ENCODE measurements at places on chromosomes 2 and 18. TPM values are rescaled to one million over a fixed set of nuclear protein-coding genes. Genes with fewer than 3 reads are reported as not detected.

Gene MERTK
- total RNA-seq: 13.2 TPM

DNA sequence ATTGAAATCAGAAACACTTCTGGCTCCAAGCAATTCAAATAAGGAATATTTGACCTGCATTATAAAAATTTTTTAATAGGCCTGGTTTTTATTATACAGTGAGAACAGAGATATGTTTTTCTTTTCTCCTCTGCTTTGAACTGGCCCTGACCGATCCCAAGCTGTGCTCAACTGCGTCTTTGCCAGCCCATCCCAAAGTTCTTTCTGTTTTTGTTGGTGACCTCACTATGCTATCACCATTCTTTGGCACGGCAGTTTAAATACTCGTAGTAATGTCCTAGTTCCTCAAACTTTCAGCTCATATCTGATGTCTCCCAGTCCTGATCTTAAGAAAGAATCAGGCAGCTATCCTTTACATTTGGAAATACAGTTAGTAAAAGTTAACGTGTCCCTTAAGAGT is 42.3 kb upstream of the NETO1 start:
- ATAC-seq: no peak

DNA sequence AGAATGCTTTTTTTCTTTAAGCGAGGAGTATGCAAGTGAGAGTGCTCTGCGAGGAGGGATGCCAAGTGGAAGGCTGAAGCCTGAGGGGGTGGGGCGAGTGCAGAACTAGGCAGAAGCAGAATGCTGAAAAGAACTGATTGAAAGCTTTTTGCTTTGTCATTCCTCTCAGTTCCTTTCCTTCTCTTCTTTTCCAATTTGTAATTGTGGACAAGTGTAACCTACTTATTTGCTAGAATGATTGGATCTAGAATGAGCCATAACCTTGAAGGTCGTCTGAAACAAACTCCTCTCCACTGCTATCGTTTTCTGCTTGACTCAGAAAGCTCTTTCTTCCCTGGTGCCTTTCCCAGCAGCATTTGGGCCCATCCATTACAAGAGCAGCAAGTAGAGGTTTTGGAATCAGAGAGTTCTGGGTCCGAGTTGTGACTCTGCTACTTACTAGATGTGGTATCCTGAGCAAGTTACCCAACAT is 115.3 kb downstream of the METTL8 start:
- no peak for ATAC-seq

DNA sequence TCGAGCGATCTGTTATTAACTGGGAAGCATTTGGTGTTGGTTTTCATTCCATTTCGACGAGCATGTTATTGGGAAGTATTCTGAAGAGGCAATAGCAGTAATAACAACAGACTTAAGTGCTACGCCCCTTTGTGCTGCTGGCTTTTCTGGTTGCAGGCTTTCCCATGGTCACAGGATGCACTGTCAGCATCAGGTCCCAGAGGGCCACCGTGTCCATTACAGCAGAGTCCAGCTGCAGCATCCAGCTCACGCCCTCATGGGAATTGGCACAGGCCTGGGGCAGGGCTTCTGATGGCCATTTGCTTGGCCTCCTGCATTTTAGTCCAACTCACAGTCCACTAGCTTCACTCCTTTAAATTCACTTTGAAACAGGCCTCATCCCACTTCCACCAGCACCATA is 44.4 kb downstream of the BCL2L11 start:
- ATAC-seq: no peak

Gene UGT1A7
- 4.6 TPM for total RNA-seq

- ATAC-seq: no peak
These were observed 23.5 kb downstream of the CCT7 start for GRCh38 chr2:73257425-73258125.

- no peak for ATAC-seq
These were observed 7.8 kb upstream of the FZD7 start for GRCh38 chr2:202025816-202026215.

GRCh38 chr2:224753743-224754540 is 37.8 kb upstream of the CCDC195 start:
- ATAC-seq: peak; percentile 82

Gene IL1RN
- total RNA-seq: 2.8 TPM

Gene RNF152
- 9.4 TPM for total RNA-seq

DNA sequence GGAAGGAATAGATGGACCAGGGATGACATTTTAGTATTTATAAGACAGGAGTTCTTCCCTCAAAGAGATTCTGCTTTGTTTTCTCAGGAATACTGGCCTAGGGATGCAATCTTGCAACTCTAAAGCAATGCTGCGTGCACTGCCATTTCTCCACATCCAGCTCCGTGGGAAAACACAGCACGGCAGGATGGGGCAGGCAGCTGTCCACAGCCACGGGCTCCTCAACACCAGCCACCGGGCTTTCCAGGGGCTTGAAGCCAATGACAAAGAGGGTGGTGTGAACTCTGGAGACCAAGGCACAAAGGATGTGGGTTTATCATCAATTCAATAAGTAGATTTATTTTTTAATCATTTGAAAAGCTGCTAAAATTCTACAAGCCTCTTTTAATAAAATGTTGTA is 49.3 kb downstream of the CABYR start:
- no peak for ATAC-seq

Gene CLEC4F
- total RNA-seq: 1.1 TPM

GRCh38 chr2:239310401-239311061 is 90.3 kb downstream of the HDAC4 start:
- ATAC-seq: no peak

DNA sequence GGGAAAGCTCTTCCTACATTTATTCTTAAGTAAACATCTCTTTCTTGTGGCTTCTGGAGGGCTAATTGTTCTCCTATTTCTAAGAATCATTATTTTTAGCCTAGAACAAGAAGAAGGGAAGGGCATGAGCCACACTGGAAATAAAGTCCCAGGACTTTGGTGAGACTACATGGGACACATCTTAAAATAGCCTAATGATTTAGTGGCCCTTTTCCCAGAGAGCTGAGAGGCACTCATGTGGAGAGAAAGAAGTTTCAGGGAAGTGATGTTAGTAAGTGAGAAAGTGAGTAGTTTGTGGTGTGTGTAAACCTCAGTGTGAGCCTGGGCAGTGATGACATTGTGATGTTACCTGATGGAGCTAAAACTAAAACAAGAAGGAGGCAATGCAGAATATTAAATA is 14.6 kb downstream of the ITGA4 start:
- ATAC-seq: no peak

DNA sequence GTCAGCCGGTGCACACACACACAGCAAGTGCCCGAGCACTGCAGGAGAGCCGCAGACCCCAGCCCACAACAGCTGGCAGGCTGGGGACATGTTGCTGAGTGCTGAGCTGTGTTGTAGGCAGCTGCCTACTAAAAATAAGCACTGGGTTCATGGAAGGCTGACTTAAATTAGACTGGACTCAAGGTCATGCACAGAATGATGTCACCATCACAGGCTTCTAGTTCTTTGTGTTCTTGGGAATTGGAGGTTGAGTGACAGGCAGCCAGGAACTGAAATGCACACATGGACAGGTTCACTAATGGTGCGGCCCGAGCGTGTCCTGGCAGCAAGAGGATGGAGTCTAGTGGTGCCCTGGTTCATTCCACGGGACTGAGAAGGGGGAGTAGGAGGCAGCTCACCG is 71.3 kb downstream of the VWA3B start:
- ATAC-seq: no peak

GRCh38 chr2:73256618-73256922 is 22.5 kb downstream of the CCT7 start:
- ATAC-seq: no peak

Gene OTOS
- not detected for total RNA-seq

- ATAC-seq: no peak
These were observed 36.4 kb downstream of the LANCL1 start for GRCh38 chr2:210440206-210440605.

GRCh38 chr2:20680744-20681375 is 13.9 kb downstream of the GDF7 start:
- no peak for ATAC-seq

- no peak for ATAC-seq
These were observed 104.6 kb downstream of the TPGS2 start for GRCh38 chr18:36724169-36724568.

Gene ABI2
- 42.3 TPM for total RNA-seq

DNA sequence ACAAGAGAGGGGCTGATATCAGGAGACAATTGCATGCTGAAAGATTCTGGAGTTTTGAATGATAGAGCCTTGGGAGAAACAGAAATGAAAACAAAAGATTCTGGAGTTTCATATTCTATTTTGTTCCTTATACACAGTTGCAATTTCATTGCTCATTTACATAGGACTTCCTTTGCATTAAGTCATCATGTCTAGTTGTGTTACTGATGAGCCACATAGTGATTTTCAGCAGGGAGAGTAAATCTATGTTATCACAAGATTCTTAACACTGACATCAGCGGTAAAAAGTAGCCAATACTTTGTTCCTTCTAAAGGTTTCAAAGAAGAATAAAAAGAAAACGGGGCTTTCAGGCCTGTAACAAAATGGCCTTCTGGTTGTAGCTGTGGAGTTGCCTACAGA is 7.1 kb downstream of the ADAM17 start:
- ATAC-seq: no peak

Gene LOXHD1
- total RNA-seq: 0.15 TPM

- ATAC-seq: peak; percentile 58
These were observed 40.0 kb downstream of the CCDC102B start for GRCh38 chr18:68837665-68838451.

Gene PTPN18
- 34.6 TPM for total RNA-seq

GRCh38 chr2:2743164-2743571 is 412.1 kb upstream of the MYT1L start:
- ATAC-seq: peak; percentile 86

- ATAC-seq: no peak
These were observed 153.7 kb downstream of the SOX11 start for GRCh38 chr2:5845798-5846330.

GRCh38 chr18:7954238-7954637 is 387.1 kb downstream of the PTPRM start:
- ATAC-seq: no peak

Gene RND3
- total RNA-seq: 105 TPM

Gene GAREM1
- 12.8 TPM for total RNA-seq

Gene HRH4
- 0.15 TPM for total RNA-seq

DNA sequence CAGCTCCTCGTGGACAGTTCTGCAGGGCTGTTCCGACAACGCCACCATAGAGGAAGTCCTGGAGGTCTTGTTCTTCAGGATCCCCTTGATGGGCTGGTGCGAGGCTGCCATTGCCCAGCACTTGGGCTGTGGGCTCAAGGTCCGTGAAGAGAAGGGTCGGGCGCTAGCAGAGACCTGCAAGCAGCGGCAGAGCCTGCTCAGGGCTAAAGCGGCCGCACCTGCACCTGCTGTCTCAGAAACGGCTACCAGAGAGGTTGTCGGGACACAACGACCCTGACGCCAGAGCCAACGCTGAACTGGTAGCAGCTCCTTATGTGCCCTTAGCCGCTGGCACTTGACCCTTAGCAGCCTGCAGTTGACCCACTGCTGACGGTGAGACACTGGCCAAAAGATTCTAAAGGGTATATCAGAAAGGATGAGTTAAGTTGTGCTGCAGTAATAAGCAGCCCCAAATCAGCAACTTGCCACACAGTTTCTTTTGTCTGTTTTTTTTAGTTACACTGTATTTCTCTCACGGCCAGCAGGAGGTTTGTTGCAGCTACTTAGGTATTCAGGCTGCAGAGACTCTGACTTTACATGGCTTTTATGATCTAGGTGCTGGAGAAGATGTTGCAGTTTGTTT is 55.5 kb upstream of the ST6GAL2 start:
- no peak for ATAC-seq

Gene EVA1A
- total RNA-seq: 0.74 TPM

Gene VIT
- total RNA-seq: 31.4 TPM

DNA sequence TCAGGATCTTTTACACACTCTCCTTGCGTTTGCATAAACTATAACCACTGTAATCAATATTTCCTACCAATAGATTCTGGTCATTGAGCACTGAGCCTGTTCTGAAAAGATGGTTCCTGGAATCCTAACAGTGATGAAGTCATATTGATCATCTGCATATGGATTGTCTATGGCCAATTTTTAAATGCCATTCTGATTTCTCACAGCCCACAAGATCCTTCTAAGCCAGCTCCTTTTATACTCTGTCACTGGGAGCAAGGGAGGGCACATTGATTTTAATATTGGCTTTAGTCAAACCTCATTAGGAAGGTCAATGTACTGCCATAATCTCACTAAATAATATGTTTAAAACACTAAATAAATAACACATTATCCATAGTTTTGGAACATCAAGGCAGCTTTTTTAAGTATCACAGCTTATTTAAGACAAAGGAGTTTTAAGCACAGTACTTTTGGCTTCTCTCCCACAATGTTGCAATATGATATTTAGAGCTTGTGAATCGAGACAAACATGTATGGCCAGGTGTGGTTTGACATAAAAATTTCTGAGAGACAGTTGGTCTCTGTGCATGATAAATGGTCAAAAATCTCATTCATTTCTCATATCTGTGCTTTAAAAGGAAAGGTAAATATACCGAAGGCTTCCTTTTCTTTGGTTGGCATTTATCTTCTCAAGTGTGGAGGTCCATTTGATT is 267.3 kb downstream of the MTX2 start:
- no peak for ATAC-seq

DNA sequence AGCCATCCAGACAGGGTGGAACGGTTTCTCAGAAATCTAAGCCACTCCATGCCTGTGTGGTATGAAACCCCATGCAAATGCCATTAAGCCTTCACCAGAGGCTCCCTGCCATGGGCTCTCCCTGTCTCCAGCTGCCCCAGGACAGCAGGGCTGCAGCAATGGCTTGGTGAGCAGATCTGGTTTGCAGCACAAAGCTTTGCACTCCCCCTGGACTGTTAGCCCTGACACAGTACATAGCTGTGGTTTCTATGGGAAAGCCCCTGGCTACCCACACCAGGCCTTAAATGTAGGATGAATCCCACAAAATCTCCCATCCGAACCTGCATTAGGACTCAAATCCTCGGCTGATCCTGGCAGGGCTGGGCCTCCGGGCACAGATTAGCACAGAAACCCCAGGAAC is 291.6 kb downstream of the TNS1 start:
- no peak for ATAC-seq

GRCh38 chr2:1231466-1232063 is 181.7 kb upstream of the TPO start:
- no peak for ATAC-seq

DNA sequence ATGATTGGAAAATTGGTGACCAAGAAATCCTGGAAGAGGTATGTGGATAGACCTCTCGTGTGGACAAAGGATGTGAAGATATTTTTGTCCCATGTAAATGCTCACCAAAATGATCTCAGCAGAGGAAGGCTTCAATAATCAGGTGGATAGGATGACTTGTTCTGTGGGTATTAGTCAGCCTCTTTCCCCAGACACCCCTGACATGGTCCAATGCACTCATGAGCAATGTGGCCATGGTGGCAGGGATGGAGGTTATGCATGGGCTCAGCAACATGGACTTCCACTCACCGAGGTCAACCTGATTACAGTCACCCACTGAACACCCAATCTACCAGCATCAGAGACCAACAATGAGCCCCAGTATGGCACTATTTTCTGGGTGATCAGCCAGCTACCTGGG is 20.2 kb downstream of the CHRNA1 start:
- ATAC-seq: no peak

Gene VWC2L
- total RNA-seq: 0.27 TPM

Gene EVX2
- not detected for total RNA-seq

- ATAC-seq: no peak
These were observed 295.4 kb upstream of the SPRED2 start for GRCh38 chr2:65727816-65728215.

Gene BOD1L2
- not detected for total RNA-seq

All from gastroesophageal sphincter (tissue), 4 donors.